ENCODE measurements at places on chromosomes 3 and 15.

DNA sequence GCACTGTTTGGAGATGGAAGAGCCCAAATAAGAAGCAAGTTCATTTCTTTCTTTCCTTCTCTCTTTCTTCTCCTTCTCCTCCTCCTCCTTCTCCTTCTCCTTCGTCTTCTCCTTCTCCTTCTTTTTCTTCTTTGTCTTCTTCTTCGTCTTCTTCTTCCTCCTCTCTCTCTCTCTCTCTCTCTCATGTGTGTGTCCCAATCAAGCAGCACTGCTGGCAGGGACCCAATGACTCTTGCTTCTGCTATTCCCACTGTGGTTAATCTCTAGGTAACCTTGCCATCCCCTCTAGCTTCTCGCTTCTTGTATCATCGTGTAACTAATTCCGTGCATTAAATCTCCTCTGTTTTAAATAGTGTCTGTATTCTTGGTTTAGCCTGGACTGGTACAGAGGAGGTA is 26.1 kb upstream of the ZNF280D start:
- DNase-seq: no peak

DNA sequence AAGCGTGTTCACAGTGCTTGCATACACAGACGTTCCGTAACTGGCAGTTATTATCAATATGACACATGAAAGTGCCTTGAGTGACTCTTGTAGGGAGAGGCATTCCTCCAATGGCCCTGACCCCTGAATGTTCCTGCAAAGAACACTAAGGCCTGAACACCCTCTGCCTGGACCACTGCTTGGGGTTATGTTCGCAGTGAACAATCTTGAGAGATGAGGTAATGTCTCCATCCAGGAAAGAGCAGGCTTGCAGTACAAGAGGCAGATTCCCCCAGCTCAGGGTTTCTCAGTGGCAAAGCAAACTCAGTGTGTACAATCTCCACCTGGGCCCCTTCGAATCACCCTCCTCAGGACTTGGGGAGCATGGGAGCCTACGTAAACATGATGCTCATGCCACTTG is 324.6 kb downstream of the MAGI1 start:
- no peak for DNase-seq

GRCh38 chr15:100001405-100001804 is 268.2 kb upstream of the LYSMD4 start:
- DNase-seq: no peak

DNA sequence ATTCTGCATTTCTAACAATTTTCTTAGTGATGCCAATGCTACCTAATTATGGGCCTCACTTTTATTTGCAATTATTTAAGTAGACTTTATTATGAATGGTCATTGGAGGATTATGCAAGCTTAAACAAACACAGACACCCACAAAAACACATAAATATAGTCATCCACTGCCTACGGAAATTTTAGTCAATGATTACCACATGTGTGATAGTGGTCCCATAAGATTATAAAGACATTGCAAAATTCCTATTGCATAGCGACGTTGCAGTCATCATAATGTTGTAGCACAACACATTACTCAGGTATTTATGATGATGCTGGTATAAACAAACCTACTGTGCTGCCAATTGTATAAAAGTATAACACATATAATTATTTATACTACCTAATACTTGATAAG is 247.8 kb upstream of the ALCAM start:
- DNase-seq: no peak

- no peak for DNase-seq
These were observed 747 bp downstream of the SORD start for GRCh38 chr15:45023659-45024225.

GRCh38 chr15:27486683-27487647 is 516.0 kb downstream of the GABRG3 start:
- DNase-seq: no peak

DNA sequence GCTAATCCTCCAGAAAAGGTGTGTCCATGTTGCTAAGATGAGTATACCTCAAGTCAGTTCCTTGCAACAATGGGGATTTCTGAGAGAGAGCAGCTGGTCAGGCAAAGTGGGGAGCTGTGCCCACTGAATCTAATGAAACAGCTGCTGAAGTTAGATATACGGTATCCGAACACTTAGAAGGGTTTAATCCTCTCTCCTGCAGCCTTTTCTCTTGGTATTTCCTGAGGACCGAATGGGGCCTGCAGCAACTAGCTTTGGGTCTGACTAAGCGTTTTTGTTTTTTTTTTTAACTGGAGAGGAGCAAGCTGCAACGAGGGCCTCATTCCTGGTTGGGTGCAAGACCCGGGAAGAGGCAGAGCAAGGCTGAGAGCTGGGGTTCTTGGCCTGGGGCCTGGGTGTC is 37.6 kb upstream of the BNC1 start:
- DNase-seq: no peak

DNA sequence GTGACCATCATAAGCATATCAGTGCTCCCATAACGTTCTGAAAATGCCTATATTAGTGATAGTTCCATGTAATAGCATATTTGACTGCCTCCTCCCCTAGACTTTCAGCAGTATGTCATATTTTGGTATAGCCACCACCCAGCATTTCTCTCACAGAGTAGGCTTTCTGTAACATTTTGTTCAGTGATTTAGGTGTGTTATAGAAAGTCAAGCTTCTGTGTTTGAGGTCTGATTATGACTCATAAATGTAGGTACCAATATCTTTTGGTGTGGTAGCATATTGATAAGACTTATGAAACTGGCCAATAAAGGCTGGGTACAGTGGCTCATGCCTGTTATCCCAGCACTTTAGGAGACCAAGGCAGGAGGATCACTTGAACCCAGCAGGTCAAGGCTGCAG is 34.3 kb upstream of the ZMAT3 start:
- no peak for DNase-seq

GRCh38 chr15:63998489-63998888 is 47.8 kb downstream of the DAPK2 start:
- no peak for DNase-seq

- DNase-seq: peak; percentile 36
These were observed 2.9 kb downstream of the XPC start for GRCh38 chr3:14175383-14176037.

GRCh38 chr15:34370643-34371042 is 3.6 kb upstream of the LPCAT4 start:
- no peak for DNase-seq

DNA sequence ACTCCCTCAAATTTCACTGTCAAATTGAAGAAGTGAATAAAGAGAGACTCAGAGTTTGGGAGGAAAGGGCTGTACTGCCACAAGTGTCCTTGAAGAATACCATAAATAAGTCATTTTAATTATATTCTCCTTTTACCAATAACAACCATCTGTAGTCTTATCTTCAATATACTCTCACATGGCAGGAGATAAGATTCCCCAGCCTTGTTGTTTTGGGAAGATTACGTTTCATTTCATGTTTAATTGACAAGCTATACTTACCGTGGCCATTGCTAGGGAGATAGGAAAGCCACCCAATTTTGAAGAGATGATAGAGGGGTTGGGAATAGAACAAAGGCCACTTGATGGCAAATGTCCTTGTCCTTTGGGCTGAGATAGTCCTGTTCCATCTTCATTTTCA is 2.3 kb downstream of the MINDY4B start:
- DNase-seq: no peak

DNA sequence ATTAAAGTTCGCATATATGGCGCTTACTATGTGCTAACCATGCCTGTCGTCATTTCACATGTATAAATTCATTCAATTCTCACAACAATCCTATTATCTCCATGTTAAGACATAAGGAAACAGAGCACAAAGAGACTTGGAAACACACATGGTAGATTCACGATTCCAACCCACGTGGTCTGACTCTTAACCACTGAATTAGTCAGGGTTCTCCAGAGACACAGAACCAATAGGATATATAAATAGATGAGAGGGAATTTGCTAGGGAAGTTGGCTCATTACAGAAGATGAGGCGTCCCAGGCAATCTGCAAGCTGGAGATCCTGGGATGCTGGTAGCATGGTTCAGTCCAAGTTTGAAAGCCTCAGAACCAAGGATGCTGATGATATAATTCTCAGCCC is 765.3 kb downstream of the TBL1XR1 start:
- DNase-seq: no peak

GRCh38 chr3:7315037-7315436 is 454.1 kb downstream of the GRM7 start:
- no peak for DNase-seq

GRCh38 chr15:40847223-40847961 is 3.5 kb downstream of the SPINT1 start:
- no peak for DNase-seq

GRCh38 chr3:42853056-42853455 is 22.6 kb downstream of the CYP8B1 start:
- no peak for DNase-seq

DNA sequence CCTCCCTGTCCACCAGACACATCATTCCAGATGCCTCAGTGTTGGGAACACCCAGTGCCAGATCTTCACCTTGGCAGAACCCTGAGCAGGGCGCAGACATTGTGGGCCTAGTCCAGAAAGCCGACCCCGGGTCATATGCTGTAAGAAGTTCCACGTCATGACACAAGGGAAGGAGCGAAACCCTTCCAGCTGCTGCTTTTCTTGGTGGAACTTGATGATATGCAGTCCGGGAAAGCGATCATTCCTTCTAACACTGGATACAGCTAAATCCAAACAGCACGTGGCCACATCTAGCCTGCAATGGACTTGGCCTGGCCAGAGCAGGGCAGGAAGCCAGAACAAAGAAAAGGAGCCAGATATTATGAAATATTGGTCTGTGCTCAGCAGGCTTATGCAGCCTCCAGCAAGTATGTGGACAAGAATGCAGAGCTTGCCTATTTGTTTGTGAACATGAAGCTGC is 22.0 kb downstream of the GASK1A start:
- DNase-seq: no peak

- no peak for DNase-seq
These were observed 16.2 kb downstream of the ZNF148 start for GRCh38 chr3:125358923-125359322.

GRCh38 chr15:63603516-63603915 is 6.3 kb downstream of the FBXL22 start:
- DNase-seq: no peak

DNA sequence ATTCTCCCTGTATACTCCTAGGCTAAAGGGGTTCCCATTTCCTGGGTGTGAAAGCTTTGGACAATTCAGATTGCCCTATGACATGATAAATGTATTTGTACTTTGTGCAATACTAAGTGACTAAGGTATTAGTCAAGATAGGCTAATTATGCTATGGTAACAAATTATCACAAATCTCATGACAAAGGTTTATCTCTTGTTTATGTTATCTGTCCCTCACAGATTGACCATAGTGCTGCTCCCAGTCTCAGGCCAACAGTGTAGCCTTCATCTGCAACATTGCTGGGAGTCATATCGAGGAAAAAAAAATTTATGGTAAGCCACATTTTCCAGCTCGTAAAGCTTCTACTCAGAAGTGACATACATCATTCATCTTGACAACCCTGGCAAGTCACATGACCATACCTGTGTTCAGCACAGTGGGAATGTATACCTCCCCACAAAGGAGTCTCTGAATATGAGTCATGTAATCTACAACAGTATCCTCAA is 346.2 kb downstream of the IGSF11 start:
- no peak for DNase-seq

- DNase-seq: no peak
These were observed 23.6 kb downstream of the SETD5 start for GRCh38 chr3:9420850-9421549.

GRCh38 chr15:36947035-36947719 is 153.2 kb downstream of the MEIS2 start:
- DNase-seq: no peak

Measured in activated CD4-positive, alpha-beta T cell treated with anti-CD3 and anti-CD28 coated beads, Interleukin-2, amount 50 U/mL, for 1 hour (primary cell).